Stimulated activated effector memory CD8-positive, alpha-beta T cell treated with anti-CD3 and anti-CD28 coated beads, Interleukin-12 subunit alpha, Interleukin-12 subunit beta, amount 100 ng/mL, for 72 hours (primary cell): ENCODE measurements at places on chromosomes 13 and 19.

- no peak for DNase-seq
These were observed 63.3 kb downstream of the DHRS12 start for GRCh38 chr13:51740698-51741097.

DNA sequence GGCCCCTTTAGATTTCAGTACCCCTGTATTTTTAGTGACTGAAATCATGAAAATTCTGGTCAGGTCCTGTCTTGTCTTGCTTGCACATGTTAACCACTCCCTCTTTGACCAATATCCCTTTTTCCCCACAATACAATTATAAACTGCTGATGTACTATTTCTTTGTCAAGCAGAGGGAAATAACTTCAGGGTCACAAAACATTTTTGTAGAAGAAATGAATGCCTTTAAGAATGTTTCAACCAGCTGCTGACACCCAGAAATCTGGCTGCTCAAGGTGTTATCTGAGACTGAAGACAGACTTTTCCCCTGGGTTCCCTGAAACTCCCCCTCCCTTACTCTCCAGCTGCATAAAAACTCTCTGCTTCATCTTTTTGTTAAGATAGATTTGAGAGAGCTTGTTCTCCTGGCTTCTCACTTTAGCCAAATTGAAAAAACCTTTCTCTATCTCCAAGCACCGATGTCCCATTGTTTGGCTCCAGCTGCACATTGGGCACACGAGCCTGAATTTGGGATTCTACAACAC lies 18.4 kb upstream of the ACOD1 start:
- DNase-seq: no peak

DNA sequence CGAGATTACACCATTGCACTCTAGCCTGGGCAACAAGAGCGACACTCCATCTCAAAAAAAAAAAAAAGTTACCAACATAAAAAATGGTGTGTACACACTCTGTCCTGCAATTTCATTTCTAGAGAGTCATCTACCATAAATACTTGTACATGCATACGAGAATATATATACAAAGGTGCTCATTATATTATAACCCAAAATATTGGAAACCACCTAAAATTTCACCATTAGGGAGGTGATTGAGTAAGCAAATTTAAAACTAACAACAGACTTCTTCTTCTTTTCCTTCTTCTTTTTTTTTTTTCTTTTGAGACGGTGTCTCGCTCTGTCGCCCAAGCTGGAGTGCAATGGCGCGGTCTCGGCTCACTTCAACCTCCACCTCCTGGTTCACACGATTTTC lies 7.4 kb upstream of the C5AR1 start:
- DNase-seq: no peak

- DNase-seq: no peak
These were observed 212.1 kb downstream of the KCNRG start for GRCh38 chr13:50227361-50227760.

- DNase-seq: no peak
These were observed 40.6 kb downstream of the DPF1 start for GRCh38 chr19:38183251-38183897.

DNA sequence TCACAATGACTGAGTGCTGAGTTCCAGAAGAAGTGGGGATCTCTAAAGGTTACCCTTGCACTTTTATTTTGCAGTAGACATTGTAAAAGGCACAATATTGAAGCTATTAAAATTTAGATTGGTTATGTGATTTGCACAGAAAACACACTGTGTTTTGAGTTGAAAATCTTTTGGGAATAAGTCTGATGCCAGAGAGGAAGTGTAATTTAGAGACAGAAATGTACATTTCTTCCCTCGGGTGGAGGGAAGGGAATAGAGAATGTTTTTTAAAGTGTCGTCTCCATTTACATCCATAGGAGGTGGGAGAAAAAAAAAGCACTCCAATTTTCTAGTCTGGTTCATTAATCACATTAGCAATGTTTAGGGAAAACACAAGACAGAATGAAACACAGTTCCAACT lies 465.8 kb downstream of the OLFM4 start:
- DNase-seq: no peak

- no peak for DNase-seq
These were observed 1.3 kb upstream of the SNAPC2 start for GRCh38 chr19:7918615-7919421.

DNA sequence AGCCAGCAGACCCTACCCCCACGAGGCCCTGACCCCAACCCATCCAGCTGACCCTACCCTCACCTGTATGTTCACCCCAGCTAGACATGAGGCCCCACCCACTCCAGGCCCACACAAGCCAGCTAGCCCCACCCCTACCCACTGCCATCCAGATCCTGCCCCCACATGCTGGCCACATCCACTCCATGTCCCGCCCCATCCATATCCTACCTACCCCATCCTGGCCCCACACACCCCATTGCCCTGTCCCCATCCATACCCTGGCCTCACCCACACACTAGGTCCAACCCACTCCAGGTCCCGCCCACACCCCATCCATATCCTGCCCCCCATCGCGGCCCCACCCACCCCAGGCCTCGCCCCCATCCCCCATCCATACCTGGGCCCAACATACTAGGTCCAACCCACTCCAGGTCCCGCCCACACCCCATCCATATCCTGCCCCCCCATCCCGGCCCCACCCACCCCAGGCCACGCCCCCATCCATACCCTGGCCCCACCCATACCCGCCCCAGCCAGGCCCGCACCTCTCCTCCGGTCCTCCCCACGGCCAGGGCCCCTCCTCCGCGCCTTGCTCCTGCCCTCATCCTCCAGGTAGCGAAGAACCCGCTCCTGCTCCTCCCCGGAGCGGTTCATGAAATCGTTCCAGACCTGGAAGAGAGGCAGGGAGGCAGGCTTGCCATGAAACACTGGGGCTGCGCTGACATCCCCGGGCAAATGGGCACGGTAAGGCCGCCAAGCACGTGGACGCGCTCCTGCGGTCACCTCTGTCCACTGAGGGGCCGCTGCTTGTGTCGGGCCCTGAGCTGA lies 7.2 kb downstream of the RNU6-9 start:
- no peak for DNase-seq

DNA sequence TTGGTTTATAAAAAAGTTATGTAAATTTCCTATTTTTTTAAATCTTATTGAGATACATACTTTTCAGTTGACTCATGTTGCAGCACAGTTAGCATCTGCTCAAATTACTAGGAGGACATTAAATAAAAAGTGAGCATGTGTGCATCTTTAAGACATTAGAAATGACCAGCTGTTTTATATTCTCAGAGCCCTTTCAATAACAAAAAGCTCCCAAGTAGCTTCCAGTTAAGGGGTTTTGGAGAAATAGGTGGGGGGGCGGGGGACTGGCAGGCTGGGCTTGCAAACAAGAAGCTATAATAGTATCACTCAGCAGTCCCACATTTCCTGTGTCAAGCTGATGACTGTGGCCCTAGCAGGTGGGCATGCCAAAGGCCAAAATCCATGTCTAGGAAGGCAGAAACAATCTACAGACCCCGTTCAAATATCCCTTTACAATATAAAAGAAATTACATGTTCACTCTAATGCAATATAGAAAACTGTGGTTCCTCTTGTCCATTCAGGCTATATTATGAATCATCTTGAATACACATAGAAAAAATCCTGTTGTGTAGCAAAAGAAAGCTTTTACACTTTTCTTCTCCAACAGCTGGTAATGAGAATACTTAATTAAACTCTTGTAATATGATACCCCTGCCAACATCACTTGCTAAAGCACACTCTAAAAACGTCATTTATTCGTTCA lies 1713.2 kb upstream of the SLC10A2 start:
- DNase-seq: no peak

DNA sequence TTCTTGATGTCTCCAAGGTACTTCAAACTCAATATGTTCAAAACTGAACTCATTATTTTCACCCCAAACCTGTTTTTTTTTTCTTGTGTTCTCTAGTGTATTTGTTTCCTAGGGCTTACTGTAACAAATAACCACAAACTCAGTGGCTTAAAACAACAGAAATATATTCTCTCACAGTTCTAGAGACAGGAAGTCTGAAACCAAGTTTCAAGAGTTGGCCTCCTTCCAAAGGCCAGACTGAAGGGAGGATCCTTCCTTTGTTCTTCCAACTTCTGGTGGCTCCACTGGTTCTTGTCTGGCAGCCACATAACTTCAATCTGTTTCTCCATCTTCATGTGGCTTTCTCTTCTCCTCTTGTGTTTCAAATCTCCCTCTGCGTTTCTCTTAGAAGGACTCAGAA lies 62.0 kb upstream of the PDCD5 start:
- DNase-seq: no peak

- DNase-seq: no peak
These were observed 127.8 kb upstream of the SPATA13 start for GRCh38 chr13:24032674-24033073.

GRCh38 chr19:39410831-39411080 lies 1.7 kb upstream of the PLEKHG2 start:
- no peak for DNase-seq

DNA sequence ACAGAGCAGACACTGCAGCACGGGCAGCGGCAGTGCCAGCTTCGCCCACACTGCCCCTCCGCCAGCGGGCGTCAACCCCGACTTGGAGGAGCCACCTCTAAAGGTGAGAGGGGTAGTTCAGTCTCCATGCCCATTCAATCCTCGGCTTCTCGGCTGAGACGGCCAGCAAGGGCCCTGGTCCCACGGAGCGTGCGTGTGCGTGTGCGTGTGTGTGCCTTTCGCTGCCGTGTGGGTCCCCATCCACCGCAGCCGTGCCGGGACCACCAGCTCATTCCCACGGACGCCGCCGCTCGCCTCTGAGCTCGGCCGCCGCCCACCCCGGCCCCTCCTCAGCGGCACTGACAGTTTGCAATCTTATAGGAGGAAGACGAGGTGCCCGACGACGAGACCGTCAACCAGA lies 55.5 kb upstream of the LDLR start:
- DNase-seq: no peak

DNA sequence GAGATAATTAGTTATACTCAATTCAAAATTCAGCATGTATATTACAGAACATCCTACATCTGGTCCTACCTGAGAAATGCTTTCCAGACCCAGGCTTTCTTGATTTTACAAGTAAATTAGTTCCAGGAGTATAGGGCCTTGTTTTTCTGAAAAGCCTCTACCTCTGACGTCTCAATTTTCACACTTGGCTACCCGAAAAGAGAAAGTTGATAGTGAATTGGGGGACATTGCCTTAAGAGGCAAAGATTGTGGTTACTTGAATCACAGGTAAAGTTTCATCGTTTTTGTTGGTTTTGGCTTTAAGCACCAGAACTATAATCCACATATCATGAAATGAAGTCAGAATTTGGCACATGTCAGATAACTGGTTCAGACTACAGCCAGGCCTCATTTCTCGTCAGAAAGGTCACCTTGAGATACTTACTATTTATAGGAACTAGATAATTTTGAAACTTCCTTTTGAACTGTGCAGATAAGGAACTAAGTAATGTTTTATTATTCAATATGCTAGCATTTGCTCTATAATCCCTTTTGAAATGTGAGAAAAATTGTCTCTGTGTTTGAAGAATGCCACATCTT lies 30.8 kb downstream of the FAM124A start:
- DNase-seq: no peak

GRCh38 chr13:50989476-50989875 lies 79.9 kb downstream of the RNASEH2B start:
- DNase-seq: no peak

GRCh38 chr19:6055013-6055795 lies 55.1 kb downstream of the RFX2 start:
- no peak for DNase-seq

GRCh38 chr19:7662657-7663056 lies 6.2 kb upstream of the RETN start:
- DNase-seq: no peak

DNA sequence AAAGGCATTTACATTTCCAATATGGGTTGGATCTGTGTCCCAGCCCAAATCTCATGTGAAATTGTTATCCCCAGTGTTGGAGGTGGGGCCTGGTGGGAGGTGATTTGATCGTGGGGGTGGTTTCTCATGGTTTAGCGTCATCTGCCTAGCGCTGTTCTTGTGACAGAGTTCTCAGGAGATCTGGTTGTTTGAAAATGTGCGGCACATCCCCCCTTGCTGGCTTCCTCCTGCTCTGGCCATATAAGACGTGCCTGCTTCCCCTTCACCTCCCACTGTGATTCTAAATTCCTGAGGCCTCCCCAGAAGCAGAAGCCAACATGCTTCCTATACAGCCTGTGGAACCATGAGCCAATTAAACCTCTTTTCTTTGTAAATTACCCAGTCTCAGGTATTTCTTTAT lies 126.2 kb upstream of the FNDC3A start:
- no peak for DNase-seq

DNA sequence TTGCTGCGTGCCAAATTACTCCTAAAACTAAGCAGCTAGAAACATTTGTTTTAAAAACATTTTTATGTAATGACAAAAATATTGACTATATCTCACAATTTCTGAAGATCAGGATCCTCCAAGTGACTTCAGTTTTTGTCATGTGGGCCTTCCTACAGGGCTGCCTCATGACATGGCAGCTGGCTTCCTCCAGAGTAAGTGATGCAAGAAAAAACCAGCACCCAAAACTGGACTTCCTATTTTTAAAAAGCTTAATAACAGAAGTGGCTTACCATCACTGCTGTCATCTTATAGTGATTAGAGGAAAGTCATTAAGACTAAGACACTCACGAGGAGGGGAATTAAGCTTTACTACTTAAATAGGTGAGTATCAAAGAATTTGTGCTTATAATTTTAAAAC lies 681.7 kb downstream of the PCDH17 start:
- DNase-seq: no peak

DNA sequence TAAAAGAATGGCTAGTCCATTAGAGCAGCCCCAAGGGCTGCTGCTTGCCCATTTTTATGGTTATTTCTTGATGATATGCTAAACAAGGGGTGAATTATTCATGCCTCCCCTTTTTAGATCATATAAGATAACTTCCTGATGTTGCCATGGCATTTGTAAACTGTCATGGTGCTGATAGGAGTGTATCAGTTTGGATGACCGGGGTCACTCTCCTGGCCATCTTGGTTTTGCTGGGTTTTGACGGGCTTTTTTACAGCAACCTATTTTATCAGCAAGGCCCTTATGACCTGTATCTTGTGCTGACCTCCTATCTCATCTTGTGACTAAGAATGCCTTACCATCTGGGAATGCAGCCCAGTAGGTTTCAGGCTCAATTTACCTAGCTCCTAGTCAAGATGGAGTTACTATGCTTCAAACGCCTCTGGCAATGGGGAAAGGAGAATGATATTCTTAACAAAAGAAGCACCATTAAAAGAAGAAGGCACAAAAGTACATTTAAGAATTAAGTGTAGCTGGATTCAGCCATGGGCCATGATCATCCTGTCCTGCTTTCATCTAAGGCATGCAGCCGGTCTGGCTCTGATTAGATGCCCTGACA lies 1156.0 kb downstream of the PCDH9 start:
- DNase-seq: no peak

GRCh38 chr13:23792680-23793079 lies 96.5 kb downstream of the MIPEP start:
- no peak for DNase-seq

DNA sequence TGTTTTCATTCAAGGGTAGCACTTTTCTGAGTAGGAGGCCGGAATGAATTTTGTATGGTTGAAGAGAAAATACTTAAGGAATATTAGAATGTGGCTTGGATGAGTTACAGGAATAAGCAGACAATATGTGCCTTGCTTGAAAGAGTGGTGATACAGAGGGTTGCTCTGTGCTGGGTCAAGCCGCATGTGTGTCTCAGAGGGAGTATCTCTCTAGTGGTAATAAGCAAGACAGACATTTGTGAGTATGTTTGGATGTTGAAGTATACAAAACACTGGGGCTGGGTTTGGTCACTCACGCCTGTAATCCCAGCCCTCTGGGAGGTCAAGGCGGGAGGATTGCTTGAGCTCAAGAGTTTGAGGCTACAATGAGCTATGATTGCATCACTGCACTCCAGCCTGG lies 103.9 kb downstream of the LMO7 start:
- DNase-seq: no peak
